Esophagus muscularis mucosa (tissue), 4 donors: ENCODE measurements at places on chromosomes 6 and 20. TPM values are rescaled to one million over a fixed set of nuclear protein-coding genes. Genes with fewer than 3 reads are reported as not detected.

The DCDC2 gene
- total RNA-seq = not detected

The OPRL1 gene
- 0.92 TPM for total RNA-seq

The BFSP1 gene
- total RNA-seq = 5.8 TPM

The OLIG3 gene
- total RNA-seq = not detected

The RBPJL gene
- not detected for total RNA-seq

The SMLR1 gene
- not detected for total RNA-seq

The OPRM1 gene
- 1.1 TPM for total RNA-seq

The SAPCD1 gene
- not detected for total RNA-seq

The MUCL3 gene
- not detected for total RNA-seq

The SSR1 gene
- 41.3 TPM for total RNA-seq

The CD93 gene
- 80.7 TPM for total RNA-seq

The TGM3 gene
- total RNA-seq = not detected

DNA sequence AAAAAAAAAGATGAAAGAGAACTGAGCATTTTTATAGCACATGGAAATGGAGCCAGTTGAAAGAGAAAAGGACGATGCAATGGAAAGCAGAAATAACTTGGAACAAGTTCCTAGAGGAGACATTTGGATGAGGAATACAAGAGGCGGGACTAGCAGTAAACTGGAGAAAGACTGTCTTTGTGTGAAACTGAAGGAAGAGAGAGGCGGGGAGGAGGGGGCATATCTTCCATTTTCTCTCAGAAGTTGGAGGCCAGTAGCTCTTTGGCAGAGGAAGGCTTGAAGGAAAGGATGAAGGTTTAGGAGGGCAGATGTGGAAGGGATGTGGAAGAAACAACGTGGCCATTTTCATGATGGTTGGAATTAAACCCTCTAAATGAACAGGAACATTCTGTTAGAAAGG is 33.0 kb upstream of the ADGRF1 start:
- H3K36me3 ChIP-seq = no peaks in the 10 kb centered on the region
- no peak overlapping the region for H3K4me3 ChIP-seq
- H3K4me1 ChIP-seq = peaks cover 25% of the 10 kb centered on the region
- no peaks in the 10 kb centered on the region for H3K27me3 ChIP-seq

GRCh38 chr6:15330174-15330944 is 84.5 kb downstream of the JARID2 start:
- H3K36me3 ChIP-seq = no peaks in the 10 kb centered on the region
- H3K27me3 ChIP-seq = no peaks in the 10 kb centered on the region
- no peak for DNase-seq
- no peak overlapping the region for H3K27ac ChIP-seq
- no peak overlapping the region for H3K4me3 ChIP-seq

GRCh38 chr20:62860924-62861691 is 514 bp downstream of the TCFL5 start:
- H3K4me1 ChIP-seq = peaks cover 15% of the 10 kb centered on the region
- peak overlapping the region; percentile 57 for H3K4me3 ChIP-seq
- peaks cover 8% of the 10 kb centered on the region for H3K36me3 ChIP-seq
- no peaks in the 10 kb centered on the region for H3K27me3 ChIP-seq
- no peak for DNase-seq

DNA sequence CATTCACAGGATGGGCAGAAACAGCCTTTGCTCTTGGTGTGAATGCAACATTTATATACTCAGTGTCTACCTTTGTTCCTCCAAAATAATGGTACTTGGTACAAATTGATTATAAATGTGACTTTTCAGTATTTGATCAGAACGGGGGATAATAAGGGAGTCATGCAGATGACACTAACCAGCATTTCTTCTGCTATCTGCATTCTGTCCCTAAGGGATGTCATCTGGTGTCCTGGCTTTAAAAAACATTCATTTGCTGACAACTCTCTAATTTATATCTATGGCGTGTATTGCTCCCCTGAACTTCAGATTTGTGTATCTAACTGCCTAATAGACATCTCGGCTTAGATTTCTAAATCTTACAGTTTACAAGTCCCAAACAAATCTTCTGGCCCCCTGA is 76.4 kb upstream of the FLRT3 start:
- H3K27me3 ChIP-seq = no peaks in the 10 kb centered on the region
- no peak overlapping the region for H3K27ac ChIP-seq
- H3K36me3 ChIP-seq = no peaks in the 10 kb centered on the region

DNA sequence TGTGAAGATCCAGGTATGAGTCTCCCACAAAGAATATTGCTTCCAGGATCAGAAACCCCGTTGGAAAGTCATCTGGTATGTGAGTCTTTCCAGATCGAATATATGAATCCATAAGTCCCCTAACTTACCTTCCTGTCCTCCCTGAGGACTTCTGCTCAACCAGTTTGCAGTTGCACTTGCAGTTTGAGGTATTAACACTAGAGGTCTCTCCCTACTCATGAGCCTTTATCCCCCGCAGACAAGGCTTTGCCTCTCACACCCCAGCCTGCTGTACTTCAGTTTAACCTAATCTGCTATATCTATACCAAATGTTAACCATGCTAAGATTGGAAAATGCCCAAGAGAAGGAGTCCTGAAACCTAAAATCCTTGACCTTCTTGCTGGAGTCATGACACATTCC is 135.3 kb upstream of the DEFB112 start:
- no peak overlapping the region for H3K4me3 ChIP-seq
- no peaks in the 10 kb centered on the region for H3K27me3 ChIP-seq
- H3K4me1 ChIP-seq = no peaks in the 10 kb centered on the region
- no peak for DNase-seq

- H3K27me3 ChIP-seq = no peaks in the 10 kb centered on the region
- peaks cover 21% of the 10 kb centered on the region for H3K4me1 ChIP-seq
- H3K36me3 ChIP-seq = no peaks in the 10 kb centered on the region
- no peak overlapping the region for H3K4me3 ChIP-seq
Measured at GRCh38 chr20:48364688-48365421, 462.9 kb downstream of the PREX1 start.

DNA sequence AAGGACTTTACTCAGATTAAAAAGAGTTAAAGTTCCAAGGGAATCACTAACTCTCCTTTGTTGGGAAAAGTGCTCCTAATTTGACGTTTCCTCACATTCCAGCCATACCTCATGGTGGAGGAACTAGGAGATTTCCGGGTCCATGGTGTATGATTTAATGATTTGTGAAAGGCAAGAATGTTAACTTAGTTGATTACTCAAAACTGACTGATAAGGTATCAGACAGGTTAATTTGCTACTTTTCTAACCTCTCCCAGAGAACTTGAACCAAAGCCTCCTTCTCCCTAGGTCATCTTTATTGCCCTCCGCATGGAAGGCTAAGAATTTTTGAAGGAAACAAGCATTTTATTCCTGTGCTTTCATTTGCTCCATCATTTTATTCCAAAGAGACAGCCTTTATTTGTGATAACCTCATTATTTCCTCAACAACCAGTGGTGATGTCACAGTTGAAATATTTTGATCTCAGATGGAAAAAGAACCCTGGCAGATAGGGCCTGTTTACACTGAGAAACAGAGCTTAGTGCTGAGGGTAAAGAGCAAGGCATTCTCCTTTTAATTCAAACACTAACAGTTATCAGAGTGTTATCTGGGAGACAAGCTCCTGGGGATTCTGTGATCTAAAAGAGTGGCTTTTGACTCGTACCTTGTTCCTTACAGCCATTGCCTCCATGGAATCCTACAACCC is 57.4 kb upstream of the BMP2 start:
- no peaks in the 10 kb centered on the region for H3K27me3 ChIP-seq
- H3K4me3 ChIP-seq = no peak overlapping the region
- no peak for DNase-seq
- H3K27ac ChIP-seq = no peak overlapping the region
- H3K4me1 ChIP-seq = peaks cover 12% of the 10 kb centered on the region

DNA sequence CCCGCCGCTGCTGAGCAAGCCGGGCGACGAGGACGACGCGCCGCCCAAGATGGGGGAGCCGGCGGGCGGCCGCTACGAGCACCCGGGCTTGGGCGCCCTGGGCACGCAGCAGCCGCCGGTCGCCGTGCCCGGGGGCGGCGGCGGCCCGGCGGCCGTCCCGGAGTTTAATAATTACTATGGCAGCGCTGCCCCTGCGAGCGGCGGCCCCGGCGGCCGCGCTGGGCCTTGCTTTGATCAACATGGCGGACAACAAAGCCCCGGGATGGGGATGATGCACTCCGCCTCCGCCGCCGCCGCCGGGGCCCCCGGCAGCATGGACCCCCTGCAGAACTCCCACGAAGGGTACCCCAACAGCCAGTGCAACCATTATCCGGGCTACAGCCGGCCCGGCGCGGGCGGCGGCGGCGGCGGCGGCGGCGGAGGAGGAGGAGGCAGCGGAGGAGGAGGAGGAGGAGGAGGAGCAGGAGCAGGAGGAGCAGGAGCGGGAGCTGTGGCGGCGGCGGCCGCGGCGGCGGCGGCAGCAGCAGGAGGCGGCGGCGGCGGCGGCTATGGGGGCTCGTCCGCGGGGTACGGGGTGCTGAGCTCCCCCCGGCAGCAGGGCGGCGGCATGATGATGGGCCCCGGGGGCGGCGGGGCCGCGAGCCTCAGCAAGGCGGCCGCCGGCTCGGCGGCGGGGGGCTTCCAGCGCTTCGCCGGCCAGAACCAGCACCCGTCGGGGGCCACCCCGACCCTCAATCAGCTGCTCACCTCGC is 1.5 kb downstream of the ARID1B start:
- DNase-seq = no peak
- peak overlapping the region; percentile 99 for H3K27ac ChIP-seq
- peak overlapping the region; percentile 91 for H3K4me3 ChIP-seq
- H3K4me1 ChIP-seq = peaks cover 36% of the 10 kb centered on the region

DNA sequence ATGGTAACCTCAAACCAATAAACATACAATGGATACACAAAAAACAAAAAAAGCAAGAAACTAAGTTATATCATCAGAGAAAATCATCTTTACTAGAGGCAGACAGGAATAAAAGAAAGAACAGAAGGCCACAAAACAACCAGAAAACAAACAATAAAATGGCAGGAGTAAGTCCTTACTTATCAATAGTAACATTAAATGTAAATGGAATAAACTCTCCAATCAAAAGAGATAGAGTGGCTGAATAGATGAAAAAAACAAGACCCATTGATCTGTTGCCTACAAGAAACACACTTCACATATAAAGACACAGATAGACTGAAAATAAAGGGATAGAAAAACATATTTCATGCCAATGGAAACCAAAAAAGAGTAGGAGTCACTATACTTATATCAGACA is 81.3 kb upstream of the GJE1 start:
- H3K27ac ChIP-seq = no peak overlapping the region
- no peak overlapping the region for H3K4me3 ChIP-seq
- H3K27me3 ChIP-seq = no peaks in the 10 kb centered on the region
- DNase-seq = no peak

DNA sequence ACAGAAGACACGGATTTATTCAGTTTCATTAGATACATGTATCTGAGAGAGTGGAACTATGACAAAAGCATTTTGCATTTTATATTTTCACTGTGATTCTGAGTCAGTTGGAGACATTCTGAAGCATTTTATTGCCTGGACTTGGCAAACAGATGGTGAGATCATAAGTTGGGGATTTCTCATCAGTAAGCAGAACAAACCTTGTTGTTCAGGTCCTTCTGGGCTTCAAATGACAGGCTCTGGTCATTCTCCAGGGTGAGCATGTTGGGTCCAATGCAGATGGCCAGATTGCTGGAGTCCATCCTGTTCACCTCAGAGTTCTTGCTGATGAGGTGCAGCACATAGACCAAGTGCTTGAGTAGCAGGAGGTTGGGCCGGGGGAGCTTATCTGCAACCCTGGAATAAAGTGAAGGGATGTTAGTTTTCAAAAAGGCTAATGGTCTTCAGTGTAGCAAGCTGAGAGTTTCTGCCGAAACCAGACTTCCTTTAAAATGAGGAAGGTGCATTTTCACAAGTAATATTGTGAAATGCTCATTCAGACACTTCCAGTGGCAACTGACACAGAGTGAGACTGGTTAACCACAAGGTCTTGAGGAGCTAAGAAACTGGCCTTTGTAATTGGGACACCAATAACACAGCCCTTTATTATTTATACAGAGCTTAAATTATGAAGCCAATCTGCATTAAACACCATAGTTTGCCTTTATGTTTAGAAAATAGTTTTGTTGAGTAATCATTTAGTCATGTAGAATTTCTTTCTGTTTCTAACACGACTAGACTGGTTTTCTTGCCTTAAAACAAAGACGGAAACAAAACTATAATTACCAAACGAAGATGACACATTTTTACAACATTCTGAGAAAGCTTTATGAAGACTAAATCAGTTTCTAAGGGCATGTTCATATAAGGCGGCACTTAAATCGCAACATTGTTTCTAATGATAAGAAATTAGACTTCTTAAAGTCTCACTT is 5.6 kb downstream of the TAGAP start:
- H3K27ac ChIP-seq = no peak overlapping the region
- no peaks in the 10 kb centered on the region for H3K4me1 ChIP-seq
- no peaks in the 10 kb centered on the region for H3K36me3 ChIP-seq
- DNase-seq = peak; percentile 70
- peaks cover 3% of the 10 kb centered on the region for H3K27me3 ChIP-seq

DNA sequence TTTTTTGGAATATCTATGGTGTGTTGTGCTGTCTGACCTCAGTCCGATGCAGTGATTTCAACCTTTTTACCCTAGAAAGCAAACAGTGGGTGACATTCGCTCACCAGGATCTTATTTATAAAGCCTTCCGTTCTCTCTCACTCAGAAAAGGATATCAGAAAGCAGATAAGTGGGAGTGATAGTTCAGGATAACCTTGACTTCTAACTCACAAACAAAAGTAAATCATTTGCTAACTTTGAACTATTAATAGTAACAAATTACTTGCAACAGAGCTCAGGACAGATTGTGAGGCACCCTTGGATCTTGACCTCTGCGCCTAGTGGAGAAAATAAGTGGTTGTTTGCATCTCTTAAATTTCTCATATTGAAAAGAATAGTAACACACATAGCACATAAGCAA is 637.1 kb upstream of the CITED2 start:
- H3K4me3 ChIP-seq = no peak overlapping the region
- DNase-seq = no peak
- H3K36me3 ChIP-seq = no peaks in the 10 kb centered on the region
- no peaks in the 10 kb centered on the region for H3K27me3 ChIP-seq
- no peak overlapping the region for H3K27ac ChIP-seq

- no peaks in the 10 kb centered on the region for H3K36me3 ChIP-seq
- H3K27ac ChIP-seq = no peak overlapping the region
Measured at GRCh38 chr6:10908228-10908627, 21.4 kb downstream of the SYCP2L start.

DNA sequence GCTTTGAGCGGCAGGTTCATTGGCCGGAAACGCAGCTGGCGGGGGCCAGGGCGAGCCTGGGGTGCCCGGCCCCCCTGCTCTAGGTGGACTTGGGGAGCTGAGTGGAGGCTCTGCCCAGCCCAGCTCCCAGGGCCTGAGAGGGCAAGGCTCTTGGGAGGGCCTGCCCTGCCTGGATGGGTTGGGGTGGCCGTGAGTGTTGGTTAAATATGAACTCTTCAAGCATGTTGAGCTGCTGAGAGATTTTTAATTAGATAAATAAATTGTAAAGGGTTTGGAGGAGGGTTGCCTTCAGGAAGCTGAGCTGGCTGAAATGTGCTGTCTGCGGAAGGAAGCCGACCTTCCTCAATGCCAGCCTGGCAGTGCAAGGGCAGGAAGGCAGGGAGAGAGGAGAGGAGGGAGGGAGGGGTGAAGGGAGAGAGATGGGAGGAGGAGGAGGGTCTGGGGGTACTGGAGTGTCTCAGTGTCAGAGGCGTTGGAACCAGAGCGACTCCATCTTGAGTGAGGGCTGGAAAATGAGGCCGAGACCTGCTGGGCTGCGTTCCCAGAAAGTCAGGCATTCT is 39.4 kb upstream of the PMEPA1 start:
- peaks cover 45% of the 10 kb centered on the region for H3K4me1 ChIP-seq
- no peaks in the 10 kb centered on the region for H3K36me3 ChIP-seq
- peak overlapping the region; percentile 85 for H3K27ac ChIP-seq
- no peak for DNase-seq
- no peaks in the 10 kb centered on the region for H3K27me3 ChIP-seq
- H3K4me3 ChIP-seq = peak overlapping the region; percentile 50

- H3K36me3 ChIP-seq = peaks cover 12% of the 10 kb centered on the region
- H3K4me1 ChIP-seq = peaks cover 11% of the 10 kb centered on the region
- H3K27ac ChIP-seq = no peak overlapping the region
- no peak for DNase-seq
Measured at GRCh38 chr6:167974640-167975344, 22.7 kb upstream of the KIF25 start.
